ENCODE measurements at places on chromosomes 3 and 15.

DNA sequence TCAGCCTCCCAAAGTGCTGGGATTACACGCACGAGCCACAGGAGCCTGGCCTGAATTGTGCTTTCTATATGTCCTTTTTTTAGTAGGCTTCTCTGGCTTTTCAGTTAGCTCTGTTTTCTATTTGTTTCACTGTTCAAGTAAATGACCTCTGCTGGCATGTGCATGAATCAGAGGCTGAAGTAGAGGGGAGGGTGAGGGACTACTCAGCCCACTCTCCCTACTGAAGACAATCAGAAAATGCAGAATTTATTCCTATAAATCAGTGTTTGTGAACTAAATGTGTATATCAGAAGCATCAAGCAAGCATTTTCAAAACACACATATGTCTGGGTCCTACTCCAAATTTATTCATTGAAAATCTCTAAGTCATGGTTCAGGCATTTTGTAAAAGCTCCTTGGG lies 45.0 kb downstream of the ZMAT3 start:
- DNase-seq, result no peak

DNA sequence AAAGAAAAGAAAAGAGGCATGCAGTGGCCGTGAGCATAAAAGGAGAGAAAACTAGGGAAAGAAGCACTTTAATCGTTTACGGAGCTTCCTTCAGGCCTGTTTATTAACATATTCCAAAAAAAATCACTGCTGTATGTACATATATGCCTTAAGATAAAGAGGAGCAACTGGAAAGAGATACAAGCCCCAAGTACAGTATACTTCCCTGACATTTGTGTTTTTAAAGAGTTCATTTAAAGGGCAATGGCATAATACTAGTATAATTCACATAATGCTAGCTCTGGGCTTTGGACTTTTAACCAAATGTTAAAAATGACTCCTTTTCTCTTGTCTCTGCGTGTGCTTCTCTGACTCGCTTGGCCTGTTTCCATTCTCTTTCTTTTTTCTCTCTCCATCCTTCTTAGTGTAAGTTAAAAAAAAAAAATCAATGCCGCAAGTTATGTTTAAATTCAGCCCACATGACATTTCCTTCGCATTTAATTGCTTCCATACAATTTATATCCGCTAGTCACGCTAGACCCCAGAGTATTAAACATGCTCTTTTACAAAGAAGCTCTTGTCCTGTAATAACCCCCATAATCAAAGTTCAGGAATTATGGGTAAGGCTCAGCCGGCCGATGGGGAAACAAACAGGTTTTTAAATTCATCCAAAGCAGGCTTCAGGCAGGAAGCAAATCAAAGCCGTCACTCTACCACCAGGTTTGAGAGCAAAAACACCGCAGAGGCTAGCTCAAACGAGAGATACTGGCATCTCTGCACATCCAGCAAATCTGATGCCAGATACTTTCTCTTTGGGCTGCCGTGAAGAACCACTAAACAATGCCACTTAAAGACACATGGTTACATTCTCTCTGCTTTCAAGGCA lies 19.4 kb downstream of the WWTR1 start:
- no peak for DNase-seq

GRCh38 chr3:140053794-140054193 lies 118.8 kb downstream of the CLSTN2 start:
- no peak for DNase-seq

DNA sequence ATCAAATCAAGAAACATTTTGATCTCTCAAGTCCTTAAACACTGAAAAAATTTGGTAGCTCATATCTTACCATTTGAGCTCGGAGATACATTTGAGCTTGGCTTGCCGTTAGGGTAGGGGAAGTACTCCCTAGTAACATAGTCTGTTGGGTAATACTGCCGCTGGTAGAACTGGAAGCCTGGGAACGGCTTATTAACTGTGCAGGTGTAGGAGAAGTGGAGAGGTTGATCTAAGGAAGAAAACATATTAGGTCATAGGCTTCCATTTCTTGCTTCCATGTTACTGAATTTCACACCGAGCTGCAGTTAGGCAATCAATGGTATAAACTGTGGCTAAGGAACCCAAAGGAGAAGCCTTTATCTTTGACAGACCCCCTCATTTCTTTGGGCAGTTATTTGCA lies 32.5 kb downstream of the PHC3 start:
- DNase-seq, result no peak

GRCh38 chr3:60580809-60581208 lies 670.4 kb downstream of the FHIT start:
- no peak for DNase-seq

GRCh38 chr3:130462089-130462488 lies 54.9 kb upstream of the COL6A6 start:
- DNase-seq, result no peak

DNA sequence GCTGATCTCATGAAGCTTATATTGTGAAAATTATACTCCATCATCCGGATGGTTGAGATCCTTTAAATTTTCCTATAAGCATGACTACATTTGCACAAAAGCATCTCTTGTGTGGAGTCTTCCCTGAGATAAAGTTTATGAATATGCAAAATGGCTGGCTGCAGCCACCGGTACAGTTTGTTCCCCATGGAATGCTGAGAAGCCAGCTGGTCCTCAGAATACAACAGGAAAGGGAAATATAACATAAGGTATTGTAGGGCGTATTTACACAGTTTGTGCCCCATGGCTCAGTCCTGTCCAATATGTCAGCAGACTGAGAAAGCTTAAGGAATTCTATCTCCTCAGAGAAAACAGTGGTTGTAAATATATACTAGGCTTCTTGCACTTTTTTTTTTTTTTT lies 468.6 kb downstream of the CNTN6 start:
- DNase-seq, result no peak

GRCh38 chr15:66986951-66987350 lies 78.5 kb upstream of the SMAD3 start:
- DNase-seq, result no peak

GRCh38 chr3:84967767-84968581 lies 9.2 kb downstream of the CADM2 start:
- DNase-seq, result no peak

DNA sequence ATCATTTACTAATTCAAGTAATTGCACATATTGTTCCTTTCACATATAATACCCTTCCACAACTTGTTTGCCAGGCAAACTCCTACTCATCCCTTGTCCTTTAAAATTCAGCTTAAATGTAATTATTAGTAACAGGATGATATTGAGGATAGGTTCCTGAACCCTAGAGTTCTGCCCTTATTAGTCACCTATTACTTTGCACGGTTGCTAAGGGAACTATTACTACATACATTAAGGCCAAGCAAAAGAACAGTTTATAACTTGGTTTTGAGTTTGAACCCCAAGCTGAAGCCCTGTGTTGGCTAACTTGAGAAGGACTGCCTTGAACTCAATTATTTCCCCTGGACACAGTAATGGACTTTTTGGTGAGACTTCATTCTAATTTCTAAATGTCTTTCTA lies 529.7 kb downstream of the IGSF11 start:
- no peak for DNase-seq

DNA sequence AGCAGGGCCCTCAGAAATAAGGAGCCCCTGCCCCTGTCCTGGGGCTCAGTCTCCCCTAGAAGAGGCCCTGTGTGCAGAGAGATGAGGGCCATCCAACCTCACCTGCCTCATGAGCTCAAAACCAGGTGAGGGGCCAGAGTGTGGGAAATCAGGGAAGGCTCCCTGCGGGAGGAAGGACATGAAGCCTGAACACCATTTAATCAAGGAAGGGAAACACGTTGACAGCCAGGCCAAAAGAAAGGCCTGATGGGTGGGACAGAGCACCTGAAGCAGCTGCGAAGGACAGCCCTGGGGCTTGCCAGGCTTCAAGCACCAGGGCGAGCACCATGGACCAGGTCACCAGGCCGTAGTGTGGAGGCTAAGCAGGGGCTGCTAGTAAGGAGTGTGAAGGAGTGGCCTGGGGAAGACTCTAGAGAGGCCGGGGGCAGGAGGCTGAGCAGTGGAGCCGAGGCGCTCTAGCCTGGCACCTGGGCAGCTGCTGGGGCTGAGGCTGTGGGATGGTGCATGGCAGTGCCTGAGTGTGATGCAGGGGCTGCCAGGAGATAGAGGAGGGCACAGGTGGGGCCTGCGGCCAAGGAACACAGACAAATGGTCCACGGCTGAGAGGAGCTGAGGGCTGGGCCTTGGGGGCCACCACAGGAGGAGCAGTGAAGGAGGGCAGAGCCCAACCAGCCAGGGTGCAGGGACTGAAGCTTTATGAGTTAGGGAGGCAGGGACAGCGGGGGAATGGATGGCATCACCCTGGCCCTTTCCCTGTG lies 16.1 kb downstream of the ACAA1 start:
- DNase-seq, result no peak

GRCh38 chr3:10597733-10598132 lies 92.3 kb upstream of the ATP2B2 start:
- DNase-seq, result no peak

- no peak for DNase-seq
Measured at GRCh38 chr15:95684693-95685115, 645.8 kb upstream of the NR2F2 start.

DNA sequence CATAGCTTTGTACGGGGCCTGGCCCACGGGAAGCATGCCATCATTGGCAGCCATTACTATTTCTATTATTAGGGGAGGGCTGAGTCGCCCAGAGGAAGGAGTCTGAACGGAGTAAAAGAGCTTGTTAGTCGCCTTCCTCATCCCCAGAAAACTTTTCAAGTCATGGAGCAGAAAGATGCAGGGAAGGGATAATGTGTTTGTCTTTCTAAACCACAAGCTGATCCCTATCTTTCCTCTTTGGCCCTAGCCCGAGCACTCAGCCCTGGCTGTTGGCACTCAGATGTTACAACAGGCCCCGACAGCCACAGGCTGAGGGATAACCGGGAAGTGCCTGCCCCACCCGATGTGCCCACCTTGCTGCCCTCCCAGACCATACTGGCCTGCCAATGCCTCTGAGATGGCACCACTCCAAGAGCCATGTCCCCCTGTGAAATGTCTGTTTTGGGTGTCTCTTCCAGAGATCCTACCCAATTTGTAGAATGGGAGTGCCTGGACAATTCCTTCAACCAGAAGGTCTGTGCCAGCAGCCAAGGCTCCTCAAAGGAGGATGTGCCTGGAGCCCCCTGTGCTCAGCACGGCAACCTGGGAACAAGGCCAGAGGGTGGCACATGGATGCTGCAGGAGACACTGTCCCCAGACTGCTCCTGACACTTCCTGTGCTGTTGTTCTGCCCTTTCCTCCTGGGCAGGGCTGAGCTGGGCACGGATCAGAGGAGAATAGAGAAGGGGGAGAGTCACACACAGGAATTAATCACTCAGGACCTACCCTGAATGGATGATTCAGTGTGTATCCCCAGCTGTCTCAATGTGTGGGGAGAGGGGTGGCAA lies 10.8 kb downstream of the PAK6 start:
- no peak for DNase-seq

GRCh38 chr15:74789171-74789631 lies 7.3 kb downstream of the CSK start:
- no peak for DNase-seq

DNA sequence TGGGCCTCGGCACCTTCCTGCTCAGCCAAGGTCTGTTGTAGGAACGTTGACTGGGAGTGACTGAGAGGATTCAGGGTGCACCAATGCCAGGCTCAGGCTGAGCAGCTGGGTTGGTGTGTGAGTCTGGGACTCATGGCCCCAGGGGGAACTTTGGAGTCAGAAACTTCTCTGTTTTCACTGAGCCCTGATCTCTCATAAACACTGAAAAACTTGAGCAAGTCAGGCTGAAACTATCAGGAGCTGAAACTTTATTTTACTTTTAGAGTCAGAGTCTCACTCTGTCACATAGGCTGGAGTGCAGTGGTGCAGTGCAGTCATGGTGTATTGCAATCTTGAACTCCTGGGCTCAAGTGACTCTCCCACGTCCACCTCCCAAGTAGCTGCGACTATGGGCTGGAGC lies 3.0 kb downstream of the TRAK1 start:
- no peak for DNase-seq

DNA sequence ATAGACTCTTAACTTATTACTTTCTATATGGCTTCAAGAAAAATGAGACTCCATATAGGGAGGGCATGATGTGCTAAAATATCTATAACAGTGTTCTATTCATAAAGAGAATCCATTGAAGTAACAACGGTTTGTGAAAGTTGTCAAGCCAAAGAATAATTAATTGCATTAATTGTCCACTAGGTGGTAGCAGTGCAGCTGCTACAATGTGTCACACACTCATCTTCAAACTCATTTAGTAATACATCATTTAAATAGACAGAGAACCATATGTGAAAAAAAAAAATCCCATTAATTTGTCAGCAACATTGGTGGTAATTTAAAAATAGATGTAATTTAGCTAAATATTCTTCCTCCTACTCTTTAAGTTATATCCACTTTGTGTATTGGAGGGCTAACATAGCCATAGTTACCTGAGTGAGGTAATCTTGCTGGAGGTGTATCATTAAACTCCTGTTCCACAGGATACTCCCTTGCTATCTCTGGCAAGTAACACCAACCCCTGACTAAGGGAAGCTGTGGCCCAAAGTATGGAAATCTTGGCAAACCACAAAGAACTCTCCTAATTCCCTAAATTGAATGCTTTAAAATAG lies 3.7 kb upstream of the CPA3 start:
- DNase-seq, result no peak

Data from activated naive CD8-positive, alpha-beta T cell treated with anti-CD3 and anti-CD28 coated beads, Interleukin-2, amount 50 U/mL, for 16 hours (primary cell).